ENCODE measurements at places on chromosomes 2 and 18.
A peak's percentile ranks its signal among the peaks of the same experiment; 100 is the strongest.

- no peak for DNase-seq
These were observed 225.8 kb upstream of the ZNF804A start for GRCh38 chr2:184372484-184372883.

- no peak for DNase-seq
These were observed 76.6 kb downstream of the EMX1 start for GRCh38 chr2:72993933-72994280.

GRCh38 chr2:16972276-16972675, 306.6 kb upstream of the CYRIA start:
- no peak for DNase-seq

DNA sequence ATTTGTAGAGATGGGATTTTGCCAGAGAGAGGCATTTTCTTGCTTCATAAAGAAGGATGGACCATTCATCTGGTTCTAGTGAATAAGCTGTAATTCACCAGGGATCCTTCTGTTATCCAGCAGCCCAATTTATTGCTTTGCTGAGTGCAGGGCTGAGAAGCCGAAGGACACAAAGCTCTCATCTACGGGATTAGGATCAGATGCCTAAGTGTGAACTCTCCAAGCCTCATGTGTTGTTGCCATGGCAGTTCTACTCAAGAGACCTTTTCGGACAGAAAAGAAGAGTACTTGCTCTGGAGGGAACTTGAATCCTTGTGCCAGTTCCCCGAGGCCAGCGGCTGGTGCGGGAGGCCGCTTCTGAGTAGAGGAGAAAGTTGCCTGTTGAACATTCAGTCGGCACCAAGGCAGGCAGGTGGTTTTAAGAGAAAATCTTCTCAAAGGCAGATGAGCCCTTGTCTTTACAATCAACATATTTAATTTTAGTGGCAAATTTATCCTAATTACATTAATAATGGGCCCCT, 38.4 kb upstream of the MBP start:
- DNase-seq = no peak

GRCh38 chr2:70887550-70888246, 48.0 kb upstream of the ATP6V1B1 start:
- DNase-seq = no peak

GRCh38 chr2:70247364-70248180, 856 bp downstream of the TIA1 start:
- no peak for DNase-seq

GRCh38 chr2:212242724-212243123, 295.9 kb downstream of the ERBB4 start:
- DNase-seq = no peak

- DNase-seq = no peak
These were observed 46.0 kb upstream of the STON1 start for GRCh38 chr2:48483916-48484315.

GRCh38 chr2:168571061-168571460, 115.0 kb downstream of the CERS6 start:
- no peak for DNase-seq

GRCh38 chr2:65382776-65383357, 49.5 kb downstream of the SPRED2 start:
- peak; percentile 69 for DNase-seq

GRCh38 chr2:194545978-194546377, 1111.0 kb upstream of the SLC39A10 start:
- no peak for DNase-seq

DNA sequence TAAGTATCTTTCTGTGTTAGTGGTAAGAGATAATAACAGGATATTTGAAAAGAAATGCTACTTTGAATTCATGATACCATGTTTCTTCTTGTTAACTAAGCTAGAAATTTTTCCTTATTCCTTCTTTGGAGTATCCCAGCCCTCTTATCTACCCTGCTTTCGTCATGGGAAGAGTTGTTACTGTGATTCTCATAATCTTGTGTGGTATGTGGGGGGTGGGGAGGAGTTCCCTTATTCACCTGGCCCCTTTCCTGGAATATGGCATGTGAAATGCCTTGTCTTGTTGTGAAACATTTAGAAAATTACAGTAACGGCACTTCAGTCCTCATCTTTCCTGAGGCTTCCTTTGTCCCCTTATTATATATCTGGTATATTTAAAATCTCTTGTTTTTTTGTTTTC, 129.9 kb downstream of the NCOA1 start:
- DNase-seq = no peak

DNA sequence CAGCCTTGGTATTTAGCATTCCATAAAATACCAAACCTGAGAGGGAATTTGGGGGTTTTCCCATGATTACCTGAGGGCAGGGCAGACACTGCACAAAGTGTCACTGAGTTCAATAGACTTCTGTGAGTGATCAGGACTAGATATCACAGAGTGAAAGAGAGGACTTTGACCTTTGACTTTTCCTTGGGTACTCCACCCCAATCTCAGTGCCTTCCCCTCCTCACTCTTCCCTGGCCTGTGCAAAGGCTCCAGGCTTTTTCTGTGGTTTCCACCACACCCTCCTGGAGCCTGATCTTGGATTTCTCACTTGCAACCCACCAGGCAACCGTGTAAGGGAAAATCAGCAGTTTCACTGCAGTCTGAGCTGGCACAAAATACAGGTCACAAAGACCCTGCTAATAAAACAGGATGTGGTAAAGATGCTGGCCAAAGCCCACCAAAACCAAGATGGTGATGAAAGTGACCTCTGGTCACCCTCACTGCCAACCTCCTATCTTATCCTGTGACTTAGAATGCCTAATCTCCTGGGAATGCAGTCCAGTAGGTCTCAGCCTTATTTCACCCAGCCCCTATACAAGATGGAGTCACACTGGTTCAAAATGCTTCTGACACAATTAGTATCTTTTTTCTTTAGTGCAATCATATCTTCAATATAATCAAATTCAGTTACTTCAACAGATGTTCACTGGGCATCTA, 64.0 kb downstream of the BOD1L2 start:
- DNase-seq = no peak

DNA sequence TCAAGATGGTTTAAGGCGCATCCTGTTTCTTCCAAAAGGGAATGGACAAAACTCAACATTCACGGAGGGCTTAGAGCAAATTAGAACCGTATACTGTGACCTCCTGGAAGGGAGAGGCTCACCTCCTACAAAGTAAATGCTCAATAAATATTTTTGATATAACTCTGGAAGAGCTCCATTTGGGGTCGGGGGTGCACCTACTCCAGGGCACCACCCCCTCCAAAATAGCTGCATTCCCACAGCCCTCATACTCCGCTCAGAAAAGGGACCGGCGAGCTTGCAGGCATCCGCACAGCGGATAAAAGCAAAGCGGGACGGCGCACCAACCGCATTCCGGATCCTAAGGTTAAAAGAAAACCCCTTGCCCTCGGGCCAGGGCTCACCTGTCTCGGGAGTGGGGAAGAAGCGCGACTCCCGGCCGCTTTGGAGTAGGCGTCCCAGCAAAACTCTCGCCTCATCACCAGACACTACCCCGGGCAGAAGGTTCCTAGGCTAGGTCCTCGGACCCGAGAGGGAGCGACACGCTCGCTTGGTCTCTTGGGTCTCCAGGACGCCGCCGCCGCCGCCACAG, 378 bp downstream of the WDPCP start:
- no peak for DNase-seq

Data from CD4-positive, alpha-beta memory T cell (primary cell).